Activated CD8-positive, alpha-beta memory T cell treated with anti-CD3 and anti-CD28 coated beads for 36 hours (primary cell): ENCODE measurements at places on chromosomes 12 and 14. TPM values are rescaled to one million over a fixed set of nuclear protein-coding genes. Genes with fewer than 3 reads are reported as not detected.

CMAS gene
- 38.9 TPM for total RNA-seq

CMKLR1 gene
- total RNA-seq: not detected

ESPL1 gene
- total RNA-seq: 60.9 TPM

POTEG gene
- total RNA-seq: not detected

UNC79 gene
- total RNA-seq: not detected

YBX3 gene
- 278 TPM for total RNA-seq

JPH4 gene
- total RNA-seq: 0.52 TPM

IRF2BPL gene
- total RNA-seq: 27.0 TPM

C12orf54 gene
- not detected for total RNA-seq

MYO1A gene
- 2.0 TPM for total RNA-seq

PPP1R1A gene
- not detected for total RNA-seq

CLEC4A gene
- total RNA-seq: 0.46 TPM

PRH2 gene
- not detected for total RNA-seq

NKX2-1 gene
- total RNA-seq: not detected

FGD6 gene
- 0.99 TPM for total RNA-seq

ATL1 gene
- 0.53 TPM for total RNA-seq

KRT71 gene
- not detected for total RNA-seq

KLHL33 gene
- total RNA-seq: 0.11 TPM

PIGH gene
- 21.6 TPM for total RNA-seq

HDAC7 gene
- total RNA-seq: 247 TPM

HRK gene
- not detected for total RNA-seq

SRRM4 gene
- total RNA-seq: not detected

OR2AP1 gene
- total RNA-seq: not detected

TAS2R14 gene
- total RNA-seq: 0.69 TPM

MYH7 gene
- total RNA-seq: not detected

PLEKHD1 gene
- total RNA-seq: not detected
